ENCODE measurements at places on chromosomes 6 and 20. TPM values are rescaled to one million over a fixed set of nuclear protein-coding genes. Genes with fewer than 3 reads are reported as not detected.

SLC9A8 gene
- 7.8 TPM for total RNA-seq

TTK gene
- 18.9 TPM for total RNA-seq

EYA2 gene
- 2.2 TPM for total RNA-seq

NTSR1 gene
- 0.07 TPM for total RNA-seq

TBX18 gene
- 16.0 TPM for total RNA-seq

CLVS2 gene
- total RNA-seq, result 0.15 TPM

MAPK13 gene
- 0.79 TPM for total RNA-seq

GNL1 gene
- total RNA-seq, result 35.3 TPM

TMC2 gene
- total RNA-seq, result not detected

STX11 gene
- total RNA-seq, result 2.0 TPM

ZNF184 gene
- total RNA-seq, result 2.8 TPM

PAK5 gene
- total RNA-seq, result not detected

Measured in A549 treated with GW870086 at 1 μM for 4 hours (cell line).